Karpas-422 (cell line): ENCODE measurements at places on chromosomes 11 and 22.
A peak's percentile ranks its signal among the peaks of the same experiment; 100 is the strongest.

DNA sequence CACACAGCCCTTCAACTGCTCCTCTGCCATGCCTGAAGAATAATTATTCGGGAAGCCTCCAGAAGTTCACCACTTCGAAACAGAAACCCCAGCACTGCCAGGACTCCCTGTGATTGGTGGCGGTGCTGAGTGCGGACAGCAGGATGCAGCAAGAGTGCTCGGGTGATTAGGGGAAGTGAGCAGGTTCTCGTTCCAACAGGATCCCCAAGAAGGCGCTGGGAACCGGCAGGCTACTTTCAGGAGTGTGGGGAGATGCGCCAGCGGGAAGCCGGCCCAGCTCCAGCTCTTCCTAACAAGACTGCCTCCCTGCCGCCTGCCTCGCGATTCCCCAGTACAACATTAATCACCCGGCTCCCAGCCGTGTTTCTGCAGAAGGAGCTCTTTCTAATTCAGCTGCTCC is 630.2 kb downstream of the BRD1 start:
- DNase-seq = no peak
- H3K4me3 ChIP-seq = no peak overlapping the region
- no peaks in the 10 kb centered on the region for H3K4me1 ChIP-seq

GRCh38 chr11:102438311-102439062 is 14.1 kb downstream of the TMEM123 start:
- H3K4me1 ChIP-seq = peaks cover 3% of the 10 kb centered on the region; the same call in 1 of the 2 replicates
- no peak for DNase-seq
- peaks cover 60% of the 10 kb centered on the region for H3K36me3 ChIP-seq
- H3K27me3 ChIP-seq = no peaks in the 10 kb centered on the region

DNA sequence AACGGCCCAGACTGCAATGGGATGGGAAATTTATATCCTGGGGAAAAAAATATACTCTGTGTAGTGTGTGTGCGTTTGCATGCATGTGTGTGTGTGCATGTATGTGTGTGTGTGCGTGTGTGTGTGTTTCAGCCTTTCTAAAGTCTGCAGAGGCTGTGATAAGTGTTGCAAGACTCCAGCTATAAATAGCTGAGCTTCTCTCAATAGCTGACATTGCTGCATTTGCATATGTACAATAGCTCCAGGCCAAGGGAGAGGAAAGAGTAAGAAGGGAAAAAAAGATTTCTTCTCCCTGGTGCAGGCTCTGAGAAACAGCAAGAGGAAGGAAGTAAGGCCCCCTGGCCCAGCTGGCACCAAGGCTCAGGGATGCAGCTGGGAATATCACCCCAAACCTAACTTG is 483.0 kb downstream of the MN1 start:
- peak overlapping the region; percentile 79 for H3K27ac ChIP-seq
- H3K4me3 ChIP-seq = peak overlapping the region; percentile 39
- no peaks in the 10 kb centered on the region for H3K27me3 ChIP-seq
- no peaks in the 10 kb centered on the region for H3K36me3 ChIP-seq

DNA sequence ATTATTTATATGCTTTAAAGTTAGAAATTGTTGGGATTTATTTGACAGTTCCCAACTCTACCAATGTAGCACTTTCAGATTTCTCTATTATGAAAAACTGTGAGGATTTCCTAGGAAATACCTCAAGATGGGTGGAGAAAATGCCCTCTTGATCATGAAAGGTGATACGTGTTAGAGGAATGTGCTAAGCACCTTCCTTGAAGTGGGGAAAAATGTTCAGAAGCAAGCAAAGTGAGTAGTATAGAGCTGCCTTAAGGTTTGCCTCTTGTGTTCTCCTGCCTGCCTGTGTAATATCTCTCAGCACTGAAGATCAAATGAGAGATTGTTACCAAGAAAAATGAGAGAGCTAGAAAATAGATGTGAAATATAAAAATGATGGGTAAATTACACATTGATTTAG is 58.2 kb downstream of the YAP1 start:
- no peaks in the 10 kb centered on the region for H3K4me1 ChIP-seq
- no peaks in the 10 kb centered on the region; the same call in 1 of the 2 replicates for H3K27me3 ChIP-seq
- no peak overlapping the region for H3K4me3 ChIP-seq
- DNase-seq = no peak
- no peak overlapping the region for H3K27ac ChIP-seq

- no peak overlapping the region for H3K27ac ChIP-seq
- no peak for DNase-seq
- H3K36me3 ChIP-seq = no peaks in the 10 kb centered on the region
- peaks cover 23% of the 10 kb centered on the region for H3K4me1 ChIP-seq
- no peaks in the 10 kb centered on the region for H3K27me3 ChIP-seq
Measured at GRCh38 chr11:75541193-75542087, 15.7 kb upstream of the GDPD5 start.

- H3K4me1 ChIP-seq = no peaks in the 10 kb centered on the region
- H3K4me3 ChIP-seq = no peak overlapping the region
- H3K27ac ChIP-seq = no peak overlapping the region
- H3K27me3 ChIP-seq = no peaks in the 10 kb centered on the region
- DNase-seq = no peak
Measured at GRCh38 chr11:113521737-113522517, 46.7 kb upstream of the DRD2 start.

- no peaks in the 10 kb centered on the region for H3K36me3 ChIP-seq
- H3K27me3 ChIP-seq = no peaks in the 10 kb centered on the region
- H3K4me1 ChIP-seq = no peaks in the 10 kb centered on the region
- no peak overlapping the region for H3K4me3 ChIP-seq
- H3K27ac ChIP-seq = no peak overlapping the region
Measured at GRCh38 chr22:44586351-44586990, 88.4 kb upstream of the RTL6 start.

DNA sequence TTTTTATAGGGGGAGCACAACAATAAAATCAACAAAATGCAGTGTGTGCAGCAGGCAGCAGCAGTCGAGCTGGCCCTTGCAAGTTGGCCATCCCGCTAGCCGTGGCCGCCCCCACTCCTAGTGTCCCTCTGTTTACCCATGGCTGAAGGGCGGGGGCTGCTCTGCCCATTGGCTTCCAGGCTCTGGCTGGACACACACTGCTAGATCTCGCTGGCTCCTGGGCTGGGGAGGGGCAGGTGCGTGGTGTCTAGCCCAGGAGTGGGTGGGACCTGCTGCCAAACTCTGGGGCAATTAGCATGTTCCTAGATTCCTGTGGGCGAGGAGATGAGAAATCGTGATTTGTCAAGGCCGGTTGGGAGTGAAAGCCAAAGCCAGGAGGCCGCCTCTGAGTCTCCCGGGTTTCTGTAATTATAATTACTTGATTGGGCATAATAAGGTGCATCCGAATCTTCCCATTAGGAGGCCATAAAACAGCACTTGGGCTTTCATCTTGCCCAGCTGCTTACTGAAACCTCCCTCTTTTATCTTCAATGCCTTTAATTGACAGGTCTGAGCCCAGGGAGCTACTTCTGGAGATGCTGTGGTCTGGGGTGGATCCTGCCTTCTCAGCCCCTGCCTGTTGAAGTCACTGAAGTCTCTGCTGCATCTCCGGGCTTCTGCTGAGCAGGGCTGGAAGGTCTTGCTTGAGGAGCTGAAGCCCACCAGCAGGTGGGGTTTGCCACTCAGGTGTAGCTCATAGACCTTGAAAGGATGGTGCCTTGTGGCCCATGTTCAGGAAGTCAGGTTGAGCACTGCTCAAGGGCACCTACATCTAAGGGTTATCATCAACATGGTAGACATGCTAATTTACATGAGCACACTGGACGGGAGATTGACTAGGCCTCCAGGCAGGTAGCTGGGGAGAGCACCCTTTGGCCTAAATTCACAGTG is 44.5 kb upstream of the DKK3 start:
- no peaks in the 10 kb centered on the region for H3K36me3 ChIP-seq
- no peak overlapping the region for H3K4me3 ChIP-seq
- H3K27ac ChIP-seq = no peak overlapping the region
- no peaks in the 10 kb centered on the region for H3K4me1 ChIP-seq

DNA sequence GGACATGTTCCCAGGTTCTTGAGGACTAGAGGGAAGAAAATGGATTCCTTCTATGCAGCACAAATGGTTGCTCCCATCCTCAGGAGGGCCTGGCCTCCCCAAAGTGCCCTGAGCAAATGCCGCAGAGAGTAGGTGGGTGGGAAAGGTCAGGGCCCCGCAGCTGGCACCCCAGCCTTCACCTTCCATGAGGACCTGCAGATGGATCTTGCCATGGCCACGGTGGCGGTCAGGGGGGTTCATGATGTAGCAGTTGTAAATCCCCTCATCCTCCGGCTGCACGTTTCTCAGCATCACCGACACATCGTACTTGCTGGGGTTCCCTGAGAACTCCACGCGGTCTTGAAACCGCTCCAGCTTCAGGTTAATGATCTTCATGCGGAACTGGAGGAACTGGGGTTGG is 8.5 kb downstream of the SCN2B start:
- H3K36me3 ChIP-seq = no peaks in the 10 kb centered on the region
- H3K4me3 ChIP-seq = no peak overlapping the region
- H3K4me1 ChIP-seq = no peaks in the 10 kb centered on the region
- no peak for DNase-seq
- H3K27ac ChIP-seq = no peak overlapping the region

DNA sequence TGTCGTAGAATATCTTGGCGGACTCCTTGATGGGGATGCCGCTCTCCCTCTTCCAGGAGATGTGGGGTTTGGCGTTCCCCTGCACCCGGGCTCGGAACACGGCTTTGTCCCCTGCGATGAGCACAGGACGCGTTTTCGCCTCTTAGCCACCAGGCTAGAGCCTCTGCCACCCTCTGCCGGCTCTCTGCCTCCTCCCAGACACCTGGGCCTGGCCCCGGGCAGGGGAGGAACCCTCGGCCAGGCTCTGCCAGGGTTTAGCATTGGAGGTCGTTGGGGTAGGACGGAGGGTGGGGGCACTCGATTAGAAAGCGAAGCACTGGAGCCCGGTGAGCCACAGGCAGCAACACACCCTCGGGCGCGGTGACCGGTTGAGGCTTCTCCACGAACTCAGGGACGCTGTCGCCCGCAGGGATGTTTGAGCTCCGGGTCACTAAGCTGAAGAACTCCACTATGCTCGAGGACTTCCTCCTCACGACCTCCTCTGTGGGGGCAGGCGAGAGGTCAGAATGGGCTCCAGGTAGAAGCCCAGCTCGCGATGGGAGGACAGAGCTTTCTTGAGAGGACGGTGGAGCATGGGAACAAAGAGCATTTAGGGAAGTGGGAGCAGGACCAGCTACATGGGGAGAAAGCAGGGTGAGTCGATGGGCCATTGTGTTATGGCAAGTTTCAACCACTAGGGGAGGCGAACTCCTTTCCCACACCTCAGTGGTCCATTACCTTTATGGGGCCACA is 4.3 kb downstream of the IGSF22 start:
- H3K4me3 ChIP-seq = peak overlapping the region; percentile 75
- no peaks in the 10 kb centered on the region for H3K27me3 ChIP-seq
- no peaks in the 10 kb centered on the region for H3K36me3 ChIP-seq
- H3K27ac ChIP-seq = no peak overlapping the region
- peak; percentile 79 for DNase-seq

GRCh38 chr11:132607575-132607974 is 924.7 kb downstream of the OPCML start:
- DNase-seq = no peak
- H3K27me3 ChIP-seq = no peaks in the 10 kb centered on the region
- no peak overlapping the region for H3K4me3 ChIP-seq
- no peaks in the 10 kb centered on the region for H3K4me1 ChIP-seq
- H3K27ac ChIP-seq = no peak overlapping the region

GRCh38 chr22:37230673-37231405 is 13.2 kb downstream of the RAC2 start:
- peaks cover 37% of the 10 kb centered on the region for H3K36me3 ChIP-seq
- peak; percentile 57 for DNase-seq

DNA sequence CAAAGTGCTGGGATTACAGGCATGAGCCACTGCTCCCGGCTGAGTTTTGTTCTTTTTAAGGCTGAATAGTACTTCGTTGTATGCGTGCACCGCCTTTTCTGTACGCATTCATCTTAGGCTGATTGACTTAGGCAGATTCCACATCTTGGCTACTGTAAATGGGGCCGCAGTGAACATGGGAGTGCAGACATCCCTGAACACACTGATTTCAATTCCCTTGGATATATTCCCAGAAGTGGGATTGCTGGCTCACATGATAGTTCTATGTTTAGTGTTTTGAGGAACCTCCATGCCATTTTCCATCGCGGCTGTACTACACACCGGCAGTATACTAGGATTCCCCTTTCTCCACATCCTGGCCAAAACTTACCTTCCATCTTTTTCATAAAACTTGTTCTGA is 10.4 kb upstream of the ZNF74 start:
- no peaks in the 10 kb centered on the region for H3K4me1 ChIP-seq
- no peak overlapping the region for H3K4me3 ChIP-seq
- H3K36me3 ChIP-seq = no peaks in the 10 kb centered on the region
- no peak overlapping the region for H3K27ac ChIP-seq

DNA sequence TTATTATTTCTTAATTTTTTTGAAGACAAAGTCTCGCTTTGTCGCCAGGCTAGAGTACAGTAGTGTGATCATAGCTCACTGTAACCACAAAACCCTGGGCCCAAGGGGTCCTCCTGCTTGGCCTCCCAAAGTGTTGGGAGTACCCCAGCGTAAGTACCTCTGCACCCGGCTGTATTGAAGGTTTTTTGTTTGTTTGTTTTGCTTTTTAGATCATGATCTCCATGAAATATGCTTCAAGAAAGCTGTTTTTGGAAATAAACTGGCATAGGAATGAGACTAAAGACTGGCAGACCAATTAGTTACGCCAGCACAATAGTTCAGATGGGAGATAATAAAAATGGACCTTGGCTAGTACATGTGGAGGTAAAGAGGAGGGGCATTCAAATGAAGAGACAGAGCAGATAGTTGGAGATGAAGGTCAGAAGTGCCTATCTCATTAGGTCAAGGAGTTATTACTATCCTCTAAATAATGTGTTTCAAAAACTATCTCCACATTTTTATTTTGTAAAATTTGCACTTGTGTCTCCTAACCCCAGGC is 4.1 kb upstream of the MRPL48 start:
- no peak for DNase-seq
- no peak overlapping the region for H3K4me3 ChIP-seq
- H3K27ac ChIP-seq = no peak overlapping the region

DNA sequence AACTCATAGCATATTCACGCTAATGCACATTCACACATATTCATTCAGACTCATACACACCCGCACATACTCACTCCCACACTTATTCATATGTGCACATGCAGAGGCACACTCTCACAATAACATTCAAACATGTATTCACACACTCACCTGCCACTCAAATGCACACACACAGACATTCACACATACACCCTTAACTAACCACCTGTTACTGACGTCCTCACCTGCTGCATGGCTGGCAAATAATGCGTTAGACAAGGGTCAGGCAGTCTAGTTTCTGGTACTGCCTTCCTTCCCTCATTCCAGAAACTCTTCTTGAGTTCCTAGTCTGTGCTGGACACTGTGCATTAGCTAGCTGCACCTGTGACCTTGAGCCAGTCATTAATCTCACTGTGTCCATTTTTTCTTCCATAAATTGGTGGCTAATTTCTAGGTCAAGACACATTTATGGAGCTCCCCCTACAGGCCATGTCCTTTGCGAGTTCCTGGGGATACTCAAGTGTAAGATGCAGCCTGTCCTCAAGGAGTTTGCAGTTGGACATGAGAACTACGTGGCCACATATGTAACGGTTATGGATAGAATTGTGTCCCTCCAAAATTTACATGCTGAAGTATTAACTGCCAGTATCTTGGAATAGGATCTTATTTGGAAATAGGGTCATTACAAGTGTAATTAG is 34.5 kb upstream of the SEZ6L start:
- H3K27me3 ChIP-seq = no peaks in the 10 kb centered on the region
- no peak overlapping the region for H3K4me3 ChIP-seq
- peaks cover 10% of the 10 kb centered on the region; the same call in 1 of the 2 replicates for H3K4me1 ChIP-seq
- peak; percentile 79 for DNase-seq
- no peak overlapping the region for H3K27ac ChIP-seq
